ENCODE measurements at places on chromosomes 13 and 19.

DNA sequence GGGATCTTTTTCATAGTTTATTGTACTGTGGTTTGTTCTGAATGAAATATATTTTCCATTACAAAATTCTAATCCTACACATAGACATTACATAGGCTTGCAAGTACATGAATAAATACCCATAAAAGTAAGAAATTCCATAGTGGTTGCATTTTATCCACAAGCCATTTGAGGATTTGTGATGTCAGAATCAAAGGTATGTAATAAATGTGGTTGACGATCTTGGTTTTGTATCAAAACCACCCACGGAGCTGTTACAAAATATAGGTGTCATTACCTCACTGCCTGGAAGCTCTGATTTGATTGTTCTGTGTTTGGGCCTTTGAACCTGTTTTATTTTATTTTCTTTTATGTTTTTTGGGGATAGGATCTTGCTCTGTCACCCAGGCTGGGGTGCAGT is 125.1 kb downstream of the NALCN start:
- no peak for DNase-seq

DNA sequence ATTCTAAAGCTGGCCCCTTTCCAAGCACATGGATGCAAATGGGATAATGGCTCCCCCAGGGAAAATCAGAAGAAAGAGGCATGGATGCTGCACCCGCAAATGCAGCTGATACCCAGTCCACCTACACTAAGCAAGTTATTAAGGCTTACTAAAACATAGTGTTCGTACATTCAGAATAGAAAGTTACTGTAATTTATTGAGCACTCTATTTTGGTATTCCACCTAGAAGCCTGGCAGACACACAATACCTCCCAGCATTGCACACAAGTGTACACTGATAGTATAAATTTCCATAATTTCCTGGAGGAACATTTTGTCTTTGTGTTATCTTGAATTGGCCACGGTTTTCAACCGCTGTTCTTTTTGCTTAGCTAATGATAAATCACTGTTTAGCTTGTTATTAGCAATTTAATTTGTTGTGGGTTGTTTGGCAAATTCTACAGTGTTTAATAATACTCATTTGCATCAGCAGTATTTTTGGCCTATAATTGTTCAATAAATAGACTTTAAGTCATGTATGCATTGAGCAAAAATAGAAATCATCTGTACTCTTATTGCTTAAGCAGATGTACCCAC is 94.5 kb upstream of the MRI1 start:
- no peak for DNase-seq

- DNase-seq, result no peak
Observed at GRCh38 chr13:24650161-24650560, 30.0 kb upstream of the ATP12A start.

- DNase-seq, result no peak
Observed at GRCh38 chr19:16445238-16446107, 26.3 kb downstream of the EPS15L1 start.

DNA sequence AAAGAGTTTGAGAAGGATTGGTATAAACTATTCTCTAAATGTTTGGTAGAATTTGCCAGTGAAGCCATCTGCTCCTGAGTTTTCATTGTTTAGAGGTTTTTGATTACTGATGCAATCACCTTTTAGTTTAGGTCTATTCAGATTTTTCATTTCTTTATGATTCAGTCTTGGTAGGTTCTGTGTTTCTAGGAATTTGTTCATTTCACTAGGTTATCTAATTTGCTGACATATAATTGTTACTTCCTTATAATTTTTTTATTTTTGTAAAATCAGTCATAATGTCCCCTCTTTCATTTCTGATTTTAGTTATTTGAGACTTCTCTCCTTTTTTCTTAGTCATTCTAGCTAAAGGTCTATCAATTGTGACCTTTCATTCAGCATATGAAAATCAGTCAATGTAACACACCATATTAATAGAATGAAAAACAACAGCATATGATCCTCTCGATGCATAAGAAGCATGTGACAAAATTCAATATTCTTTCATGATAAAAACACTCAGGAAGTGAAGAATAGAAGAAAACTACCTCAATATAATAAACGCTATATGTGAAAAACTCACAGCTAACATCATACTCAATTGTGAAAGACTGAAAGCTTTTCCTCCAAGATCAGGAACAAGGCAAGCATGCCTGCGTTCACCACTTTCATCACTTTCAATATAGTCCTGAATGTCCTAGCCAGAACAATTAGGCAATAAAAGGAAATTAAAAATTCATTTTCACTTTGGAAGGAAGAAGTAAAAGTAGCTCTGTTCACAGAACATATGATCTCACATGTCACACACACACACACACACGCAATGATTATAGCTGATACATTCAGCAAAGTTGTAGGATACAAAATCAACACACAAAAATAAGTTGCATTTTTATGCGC is 149.1 kb downstream of the COG6 start:
- no peak for DNase-seq

- DNase-seq, result no peak
Observed at GRCh38 chr19:14553042-14553938, 18.6 kb downstream of the NDUFB7 start.

- DNase-seq, result no peak
Observed at GRCh38 chr19:53906211-53907192, 2.6 kb upstream of the CACNG7 start.

DNA sequence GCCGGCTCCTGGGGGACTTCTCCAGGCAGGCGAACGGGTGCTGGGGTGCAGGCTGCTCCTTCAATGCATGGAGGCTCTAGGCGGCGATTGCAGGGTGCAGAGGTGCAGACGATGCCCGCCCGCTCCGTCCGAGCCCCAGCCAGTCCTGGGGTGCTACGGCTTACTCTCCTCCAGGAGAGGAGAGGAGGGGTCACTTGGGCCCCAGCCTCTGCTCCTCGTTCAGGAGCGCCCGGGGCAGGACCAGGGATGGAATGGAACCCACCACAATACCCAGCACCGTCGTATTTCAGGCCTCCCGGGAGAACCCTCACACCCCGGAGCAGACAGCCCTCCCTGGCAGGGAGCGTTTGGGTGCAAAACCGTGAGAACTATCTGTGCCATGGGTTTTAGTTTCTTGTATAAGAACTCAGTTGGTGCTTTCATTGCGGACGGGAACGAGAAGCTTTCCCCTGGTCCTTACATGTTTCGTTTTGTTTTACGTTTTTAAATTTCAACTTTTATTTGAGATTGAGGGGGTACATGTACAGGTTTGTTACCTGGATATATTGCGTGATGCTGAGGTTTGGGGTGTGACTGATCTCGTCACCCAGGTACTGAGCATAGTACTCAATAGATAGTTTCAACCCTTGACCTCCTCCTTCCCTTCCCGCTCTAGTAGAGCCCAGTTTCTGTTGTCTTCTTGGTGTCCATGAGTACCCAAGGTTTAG is 46.8 kb downstream of the ARHGEF18 start:
- DNase-seq, result no peak

DNA sequence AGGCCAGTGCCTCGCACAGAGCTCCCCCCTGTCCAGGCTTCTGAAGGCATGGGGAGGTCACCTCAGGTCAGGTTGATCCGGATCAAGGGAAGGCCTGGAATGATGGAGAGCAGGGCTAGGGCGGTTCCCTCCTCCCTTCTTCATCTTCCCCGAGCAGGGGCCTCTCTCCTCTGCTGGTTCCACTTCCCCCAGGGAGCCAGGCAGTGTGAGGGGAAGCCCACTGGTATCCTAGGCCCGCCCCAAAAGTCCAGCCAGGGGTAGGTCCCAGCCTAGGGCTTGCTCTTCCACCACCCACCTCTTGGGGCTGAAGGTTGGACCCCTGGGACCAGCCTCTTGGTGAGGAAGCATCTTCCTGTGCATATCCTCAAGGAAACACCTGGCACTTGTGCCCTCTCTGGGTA is 16.4 kb upstream of the PRR19 start:
- DNase-seq, result no peak

- no peak for DNase-seq
Observed at GRCh38 chr19:9786819-9787218, 18.3 kb upstream of the ZNF846 start.

DNA sequence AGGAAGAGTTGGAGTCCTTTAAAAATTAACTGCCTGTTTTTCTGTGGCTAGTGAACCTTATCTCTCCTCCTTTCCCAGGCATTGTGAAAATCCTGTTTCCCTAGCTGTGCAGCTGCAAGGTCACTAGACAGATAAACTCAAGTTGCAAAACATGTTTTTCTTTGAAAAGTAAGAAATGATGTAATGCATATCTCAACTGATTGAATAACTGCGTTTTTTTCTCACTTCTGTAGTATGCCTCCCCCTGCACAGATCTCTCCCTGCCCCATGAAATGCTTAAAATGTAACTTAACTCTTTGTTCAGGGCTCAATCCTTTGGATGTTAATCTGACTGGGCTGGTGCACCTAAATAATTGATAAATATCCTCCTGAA is 27.7 kb upstream of the CYSLTR2 start:
- DNase-seq, result no peak

DNA sequence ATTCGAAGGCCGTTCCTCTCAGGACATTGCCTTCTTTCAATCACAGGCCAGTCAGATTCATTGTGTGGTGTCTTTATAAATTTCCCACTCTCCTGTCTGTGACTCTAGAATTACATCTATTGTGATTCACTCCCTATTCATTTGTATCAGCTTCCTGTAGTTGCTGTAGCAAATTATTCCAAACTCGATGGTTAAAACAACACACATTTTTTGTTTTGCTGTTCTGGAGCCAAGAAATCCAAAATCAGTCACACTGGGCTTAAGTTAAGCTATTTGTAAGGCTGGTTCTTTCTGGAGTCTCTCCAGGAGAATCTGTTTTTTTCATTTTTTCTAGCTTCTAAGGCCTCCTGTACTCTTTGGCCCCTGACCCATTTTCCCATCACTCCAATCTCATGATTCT is 1487.0 kb upstream of the SLC10A2 start:
- no peak for DNase-seq

- DNase-seq, result no peak
Observed at GRCh38 chr19:19597809-19598306, 20.6 kb downstream of the PBX4 start.

GRCh38 chr13:59793107-59793506 is 370.6 kb downstream of the DIAPH3 start:
- DNase-seq, result no peak

- DNase-seq, result no peak
Observed at GRCh38 chr13:25468325-25469168, 96.8 kb downstream of the ATP8A2 start.
